ENCODE measurements at places on chromosomes 11 and 22.

GRCh38 chr11:113831314-113831713 lies 44.1 kb downstream of the USP28 start:
- DNase-seq, result no peak

DNA sequence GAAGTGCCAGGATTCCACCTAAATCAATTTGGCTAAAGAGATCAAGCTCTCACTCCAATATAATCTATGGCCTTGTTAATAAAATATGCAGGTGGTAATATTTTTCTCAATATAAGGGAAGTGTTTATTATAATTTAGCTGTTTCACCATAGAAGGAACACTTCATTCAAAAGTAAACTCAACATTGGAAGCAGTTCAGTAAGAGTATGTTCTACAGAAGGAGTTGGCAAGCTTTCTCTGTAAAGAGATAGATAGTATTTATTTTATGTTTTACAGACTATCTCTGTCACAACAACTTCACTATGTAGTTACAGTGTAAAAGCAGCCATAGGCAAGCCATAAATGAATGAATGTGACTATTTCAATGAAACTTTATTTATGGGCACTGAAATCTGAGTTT lies 313.6 kb upstream of the ANO3 start:
- no peak for DNase-seq

- no peak for DNase-seq
These were observed 164.4 kb upstream of the ZBED5 start for GRCh38 chr11:11022125-11022730.

DNA sequence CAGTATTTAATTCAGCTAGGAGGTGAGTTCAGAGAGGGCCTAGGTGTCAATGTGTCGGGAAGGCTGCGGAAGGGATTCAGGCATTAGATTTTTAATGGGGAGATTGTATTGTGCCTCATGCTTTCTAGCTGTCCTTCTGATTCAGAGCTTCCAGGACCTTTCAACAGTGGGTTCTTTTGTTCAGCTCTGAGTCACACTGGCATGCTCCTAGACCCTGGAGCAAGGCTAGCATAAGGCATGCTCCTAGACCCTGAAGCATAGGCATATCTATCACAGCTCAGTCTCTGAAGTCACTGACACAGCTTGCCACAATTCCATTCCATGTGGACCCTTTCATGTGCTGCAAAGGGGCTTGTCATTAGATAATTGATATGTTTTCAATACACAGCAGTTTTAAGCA lies 396.9 kb downstream of the RAB38 start:
- no peak for DNase-seq

GRCh38 chr11:96326959-96327358 lies 16.0 kb downstream of the MAML2 start:
- no peak for DNase-seq

DNA sequence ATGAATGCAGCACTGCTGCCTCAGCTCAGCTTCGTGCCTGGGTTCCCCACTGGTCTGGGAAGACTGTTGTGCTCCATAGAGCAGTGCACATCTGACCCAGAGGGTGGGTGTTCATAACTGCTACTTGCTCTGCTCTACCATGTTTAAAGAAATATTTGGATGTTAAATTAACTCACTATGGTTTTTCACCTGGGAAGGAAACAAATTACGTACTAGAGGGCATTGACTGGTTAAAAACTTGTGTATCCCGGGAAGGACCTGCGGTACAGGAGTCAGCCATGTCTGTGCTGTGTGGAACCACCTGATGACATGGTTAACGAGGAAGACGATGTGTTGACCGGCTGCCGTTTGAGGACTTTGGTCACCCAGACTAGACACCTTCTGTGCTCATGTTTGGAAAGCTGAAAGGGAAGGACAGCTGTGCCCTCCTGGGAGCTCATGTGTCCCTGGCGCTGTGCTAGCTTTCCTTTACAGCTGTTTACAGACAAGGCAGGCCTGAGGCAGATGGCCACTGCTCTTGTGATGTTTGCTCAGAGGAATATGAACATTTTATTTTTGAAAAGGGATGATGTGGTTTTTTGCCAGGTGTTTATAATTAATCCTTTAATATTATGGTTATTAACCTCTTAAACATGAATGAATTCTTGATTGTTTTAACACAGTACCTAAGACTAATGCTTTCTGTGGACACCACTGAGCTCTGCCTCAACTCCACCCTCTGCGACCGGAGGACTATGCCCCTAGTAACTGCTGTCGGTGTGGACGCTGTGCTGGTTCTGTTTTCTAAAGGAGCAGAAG lies 14.3 kb upstream of the AIFM3 start:
- DNase-seq, result no peak

GRCh38 chr22:26732284-26732683 lies 74.9 kb downstream of the MIAT start:
- DNase-seq, result no peak

GRCh38 chr11:14132312-14132711 lies 169.8 kb downstream of the SPON1 start:
- no peak for DNase-seq

DNA sequence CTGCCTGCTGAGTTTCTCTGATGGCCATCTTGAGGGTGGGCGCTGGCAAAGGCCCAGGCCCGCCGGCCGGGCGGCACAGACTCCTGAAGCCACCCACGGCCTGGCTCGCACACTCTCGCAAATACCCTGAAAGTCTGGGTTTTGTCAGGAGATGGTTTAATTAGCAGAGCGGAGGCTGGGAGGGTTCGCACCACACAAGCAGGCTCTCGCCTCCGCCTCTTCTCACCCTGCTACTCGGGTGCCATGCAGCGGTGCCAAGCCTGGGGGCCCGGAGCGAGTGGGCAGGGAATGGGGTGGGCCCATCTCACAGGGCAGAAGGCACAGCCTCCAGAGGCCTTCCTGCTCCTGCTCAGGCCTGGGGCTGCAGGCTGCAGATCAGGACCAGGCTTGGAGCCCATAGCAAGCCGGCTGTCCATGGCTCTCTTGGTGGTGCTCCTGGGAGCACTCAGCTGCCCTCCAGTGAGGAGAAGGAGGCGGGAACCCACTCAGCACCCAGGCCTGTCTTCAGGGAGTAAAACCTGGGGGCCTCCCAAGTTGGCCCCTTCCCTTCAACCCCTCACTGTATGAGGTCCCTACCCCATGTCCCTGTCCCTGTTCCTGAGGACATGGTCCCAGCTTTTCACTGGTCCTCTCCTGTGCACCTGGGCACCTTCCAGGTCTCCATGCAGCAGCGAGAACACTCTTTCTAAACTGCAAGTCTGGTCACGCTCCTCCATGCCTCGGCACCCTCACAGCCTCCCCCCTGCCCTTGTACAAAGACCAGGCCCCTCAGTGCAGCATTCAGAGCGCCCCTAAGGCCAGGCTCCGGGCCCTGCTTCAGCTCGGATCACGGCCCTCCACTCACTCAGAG lies 62.0 kb downstream of the FLRT1 start:
- DNase-seq, result no peak

DNA sequence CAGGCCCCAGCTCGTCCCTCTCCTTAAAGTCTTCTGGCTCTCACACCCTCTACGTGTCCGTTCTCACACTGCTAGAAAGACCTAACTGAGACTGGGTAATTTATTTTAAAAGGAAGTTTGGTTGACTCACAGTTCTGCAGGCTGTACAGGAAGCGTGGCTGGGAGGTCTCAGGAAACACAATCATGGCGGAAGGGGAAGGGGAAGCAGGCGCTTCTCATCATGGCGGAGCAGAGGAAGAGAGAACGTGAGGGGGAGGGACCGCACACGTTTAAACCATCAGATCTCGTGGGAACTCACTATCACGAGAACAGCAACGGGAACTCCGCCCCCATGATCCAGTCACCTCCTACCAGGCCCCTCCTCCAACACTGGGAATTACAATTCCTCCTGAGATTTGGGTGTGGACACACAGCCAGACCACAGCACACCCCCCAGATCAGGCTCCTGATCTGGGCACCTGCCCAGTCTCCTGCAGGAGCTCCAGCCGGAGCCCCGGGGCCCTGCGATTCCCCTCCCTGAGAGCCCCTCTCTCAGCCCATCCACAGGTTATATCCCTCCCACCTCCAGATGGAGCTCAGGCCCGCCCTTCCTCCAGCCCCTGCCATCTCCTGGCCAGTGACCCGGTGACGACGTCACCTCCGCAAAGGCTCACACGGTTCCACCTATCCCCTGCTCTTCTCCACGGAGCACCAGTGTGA lies 170.2 kb downstream of the BRD1 start:
- DNase-seq, result peak; percentile 58

DNA sequence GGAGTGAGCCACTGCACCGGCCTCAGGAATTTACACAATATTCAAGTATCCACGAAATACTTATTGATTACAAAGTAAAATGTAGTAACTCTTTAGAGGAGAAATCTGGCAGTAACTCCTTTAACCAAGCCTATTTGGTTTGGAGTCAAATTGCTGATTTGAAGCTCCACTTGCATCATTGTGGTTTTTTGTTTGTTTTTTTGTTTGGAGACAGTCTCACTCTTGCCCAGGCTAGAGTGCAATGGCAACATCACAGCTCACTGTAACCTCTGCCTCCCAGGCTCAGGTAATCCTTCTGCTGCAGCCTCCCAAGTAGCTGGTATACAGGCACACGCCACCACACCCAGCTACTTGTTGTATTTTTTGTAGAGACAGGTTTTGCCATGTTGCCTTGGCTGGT lies 6.4 kb upstream of the QSER1 start:
- no peak for DNase-seq

Measured in activated effector memory CD4-positive, alpha-beta T cell treated with Interleukin-2 at 50 U/mL for 16 hours (primary cell).